GM23248 (cell line): ENCODE measurements at places on chromosomes 6 and 20.

DNA sequence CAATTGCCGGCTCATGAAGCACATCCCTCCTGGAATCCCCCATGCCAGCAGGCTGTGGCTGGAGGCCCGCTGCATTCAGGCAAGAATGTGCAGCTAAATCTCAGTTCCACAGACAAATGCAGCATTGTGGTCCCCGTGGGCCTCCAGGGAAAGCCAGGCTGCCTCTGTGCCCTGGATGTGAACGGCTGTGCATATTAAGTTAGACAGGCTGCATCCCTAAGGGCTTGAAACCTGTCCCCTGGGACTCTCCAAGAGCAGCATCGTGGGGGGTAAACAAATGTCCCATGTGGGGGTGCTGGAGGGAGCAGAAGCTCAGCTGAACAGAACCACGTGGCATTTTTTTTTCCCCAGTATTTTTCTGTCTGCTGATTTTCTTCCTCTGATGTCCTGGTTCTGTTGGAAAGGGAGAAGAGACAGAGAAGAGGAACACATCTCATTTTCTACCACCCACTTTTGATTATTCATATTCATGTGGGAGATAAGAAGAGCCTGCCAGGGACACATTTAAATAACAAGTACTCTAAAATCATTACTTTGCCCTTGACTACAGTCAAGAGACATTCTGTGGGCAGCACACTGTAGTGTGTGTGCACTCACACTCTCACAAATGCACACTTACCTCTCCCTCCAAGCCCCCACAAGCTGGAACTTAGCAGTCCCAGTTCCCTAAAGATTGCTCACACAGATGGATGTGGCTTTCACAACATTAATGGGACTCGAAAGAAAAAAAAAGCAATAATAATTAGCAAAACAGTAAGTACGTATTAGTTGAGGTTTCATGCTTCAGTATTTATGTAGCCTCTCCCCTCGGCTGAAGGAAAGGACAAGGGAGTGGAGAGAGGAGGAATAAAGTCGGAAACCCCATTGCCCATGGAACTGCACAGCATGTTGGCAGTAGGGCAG, 16.9 kb downstream of the GFOD1 start:
- DNase-seq = no peak

- DNase-seq = no peak
Measured at GRCh38 chr6:110561008-110561396, 84.6 kb upstream of the SLC22A16 start.

DNA sequence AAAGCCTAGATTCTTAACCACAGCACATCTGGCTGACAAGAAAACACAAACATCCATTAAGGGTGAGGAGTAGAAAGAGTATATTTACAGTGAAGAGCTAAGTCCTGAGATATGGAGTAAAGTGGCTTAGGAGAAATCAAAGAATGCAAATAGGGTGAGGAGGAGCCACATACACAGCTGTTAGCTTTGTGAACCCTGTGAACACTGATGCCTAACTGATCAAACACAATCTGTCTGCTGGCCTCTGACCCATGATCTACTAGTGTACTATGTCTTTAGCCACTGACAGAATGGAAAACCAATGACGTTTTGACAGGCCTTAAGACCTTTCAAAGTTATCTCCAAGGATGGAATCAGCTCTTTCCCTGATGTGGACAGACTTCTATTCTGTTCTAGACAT, 75.2 kb downstream of the ZHX3 start:
- DNase-seq = no peak

DNA sequence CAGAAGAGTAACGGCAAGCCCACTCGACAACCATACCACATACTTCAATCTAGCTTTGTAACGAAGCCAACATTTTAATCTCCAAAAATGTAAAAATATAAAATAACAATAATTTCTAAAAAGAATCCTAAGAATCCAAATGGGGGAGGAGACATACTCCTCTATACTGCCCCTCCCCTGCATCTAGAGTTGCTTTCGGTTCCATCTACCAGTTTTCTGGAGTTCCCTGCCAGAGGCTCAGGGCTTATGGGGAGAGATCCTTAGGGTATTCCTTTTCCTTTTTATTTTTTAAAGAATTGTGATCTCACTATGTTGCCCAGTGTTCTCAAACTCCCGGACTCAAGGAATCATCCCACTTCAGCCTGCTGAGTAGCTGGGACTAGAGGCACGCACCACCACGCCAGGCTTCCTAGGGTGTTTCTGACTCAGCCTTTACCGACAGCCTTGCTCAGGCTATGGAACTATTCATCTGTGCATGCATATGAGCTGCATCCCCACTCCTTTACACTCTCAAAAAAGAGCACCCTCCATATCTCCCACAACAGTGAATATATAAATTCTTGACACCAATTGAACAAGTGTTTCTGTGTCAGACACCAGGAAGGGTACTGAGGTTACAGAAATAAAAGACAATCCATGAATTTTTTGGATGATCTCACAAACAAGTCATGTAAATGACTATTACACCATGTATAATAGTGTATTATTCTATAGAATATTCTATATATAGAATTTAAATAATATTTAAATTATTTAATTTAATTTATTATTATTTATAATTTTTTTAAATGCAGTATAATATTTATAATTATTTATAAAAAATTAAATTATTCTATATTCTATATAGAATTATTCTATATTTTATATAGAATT, 40.7 kb upstream of the UBR2 start:
- DNase-seq = peak; percentile 51

GRCh38 chr20:45359406-45360148, 3.4 kb upstream of the SYS1 start:
- peak; percentile 23 for DNase-seq

DNA sequence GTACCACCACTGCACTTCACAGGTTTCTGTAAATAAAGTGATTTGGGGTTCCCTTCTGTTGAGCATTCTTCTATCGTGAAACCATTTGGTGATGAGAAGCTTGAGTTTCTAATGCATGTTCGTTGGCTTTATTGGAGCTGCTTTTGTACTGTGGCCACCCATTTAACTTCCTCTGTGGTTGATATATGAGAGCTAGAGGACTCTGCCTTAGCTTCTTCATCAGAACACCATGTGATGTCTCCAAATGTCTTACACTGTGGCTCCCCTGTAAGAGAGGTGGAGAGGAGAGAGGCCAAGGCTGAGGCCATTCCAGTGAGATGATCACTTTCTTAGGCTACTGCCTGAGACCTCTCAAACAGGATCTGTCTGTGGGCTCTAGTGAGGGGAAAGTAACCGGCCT, 114.5 kb downstream of the SLC16A10 start:
- DNase-seq = no peak

- DNase-seq = peak; percentile 85
Measured at GRCh38 chr20:8116067-8116811, 15.8 kb upstream of the PLCB1 start.

DNA sequence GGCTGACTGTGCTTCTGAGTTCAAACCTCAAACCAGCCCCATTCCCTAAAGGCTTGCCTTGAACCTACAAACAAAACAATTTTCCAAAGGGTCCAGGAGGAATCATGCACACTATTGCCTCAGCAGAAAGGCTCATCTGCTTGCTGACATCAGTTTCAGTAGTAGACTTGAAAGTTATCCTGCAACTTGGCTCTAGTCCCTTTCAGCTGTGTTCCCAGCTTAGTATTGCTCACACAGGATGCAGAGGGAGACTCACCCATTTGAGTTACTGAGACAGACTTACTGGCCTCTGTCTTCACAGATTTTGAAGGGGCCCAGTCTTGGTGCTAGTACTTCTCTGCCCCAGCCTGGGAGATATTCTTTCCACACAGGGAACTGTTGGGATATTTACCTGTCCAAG, 38.5 kb upstream of the TFB1M start:
- DNase-seq = peak; percentile 91

- no peak for DNase-seq
Measured at GRCh38 chr20:37469531-37469930, 51.5 kb upstream of the NNAT start.

DNA sequence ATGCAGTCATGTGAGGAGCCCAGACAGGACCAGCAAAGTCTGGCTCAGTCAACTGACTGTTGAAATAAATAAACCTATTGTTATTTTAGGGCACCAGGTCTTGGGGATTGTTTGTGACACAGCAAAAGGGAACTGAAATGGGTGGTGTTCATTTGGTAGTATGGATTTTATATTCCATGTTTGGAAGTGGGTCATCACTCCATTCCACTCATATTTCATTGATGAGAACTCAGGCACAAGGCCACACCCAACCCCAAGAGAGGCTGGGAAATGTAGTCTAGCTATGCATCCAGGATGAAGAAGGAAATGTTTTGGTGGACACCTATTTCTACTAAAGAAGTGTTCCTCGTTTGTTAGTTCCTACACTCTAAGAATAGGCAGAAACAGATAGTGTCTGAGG, 64.9 kb upstream of the BTBD3 start:
- DNase-seq = peak; percentile 44

DNA sequence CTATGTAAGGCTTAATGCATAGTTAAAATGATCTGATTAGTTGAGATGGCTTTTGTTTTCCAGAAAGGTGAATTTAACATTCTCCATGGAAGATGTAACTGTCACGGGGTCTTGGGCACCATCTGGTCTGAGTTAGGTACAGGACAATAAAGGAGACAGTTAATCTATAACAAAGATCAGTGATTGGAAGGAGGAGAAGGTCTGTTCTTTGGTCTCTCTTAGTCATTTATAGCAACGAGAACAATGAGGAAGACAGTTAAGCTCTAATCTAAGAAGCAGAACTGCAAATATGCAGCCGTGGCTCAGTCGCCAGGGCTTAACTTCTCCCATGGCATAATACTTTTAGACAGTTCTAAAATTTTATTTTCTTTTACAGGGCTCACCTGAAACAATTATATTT, 405.5 kb upstream of the SULF2 start:
- no peak for DNase-seq

DNA sequence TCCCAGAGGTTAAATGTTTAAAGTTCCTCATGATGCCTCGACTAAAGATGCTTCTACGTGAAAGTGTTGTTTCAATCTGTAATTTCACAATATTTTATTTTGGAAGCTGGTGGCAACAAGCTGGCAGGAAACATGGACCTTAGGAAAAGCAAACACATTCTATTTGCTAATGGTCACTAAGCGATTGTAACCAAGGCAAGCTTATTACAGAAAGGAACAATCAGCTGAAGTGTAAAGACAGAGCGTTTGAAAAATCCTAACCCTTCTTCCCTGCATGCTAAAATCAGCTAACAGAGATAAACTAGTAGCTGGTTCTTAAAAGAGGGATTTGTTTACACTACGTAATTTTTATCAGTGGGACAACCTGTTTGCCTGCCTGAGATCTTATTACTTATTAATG, 50.0 kb downstream of the IL20RA start:
- DNase-seq = no peak

GRCh38 chr6:39075010-39075686, 26.6 kb downstream of the GLP1R start:
- DNase-seq = no peak

- peak; percentile 51 for DNase-seq
Measured at GRCh38 chr20:1463971-1464570, 2.6 kb downstream of the NSFL1C start.

- DNase-seq = no peak
Measured at GRCh38 chr6:7142228-7142801, 34.6 kb downstream of the RREB1 start.

DNA sequence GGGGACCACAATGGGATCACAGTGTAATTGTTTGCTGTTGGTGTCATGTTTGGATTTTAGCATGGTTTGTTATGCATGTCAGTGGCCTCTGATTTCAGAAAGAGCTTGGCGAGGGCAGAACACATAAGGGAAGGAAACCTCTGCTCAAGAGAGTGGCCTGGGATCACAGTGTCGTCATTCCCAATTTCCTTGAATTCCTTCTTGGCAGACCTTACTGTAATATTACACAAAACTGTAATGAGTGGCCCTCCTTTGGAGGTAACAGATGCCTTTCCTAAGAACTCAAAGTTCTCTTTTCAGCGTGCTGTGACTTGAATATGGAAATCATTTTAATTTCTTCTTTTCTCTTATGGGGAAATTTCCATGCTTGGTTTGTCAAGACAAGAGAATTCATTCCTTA, 46.9 kb downstream of the JAG1 start:
- DNase-seq = no peak

DNA sequence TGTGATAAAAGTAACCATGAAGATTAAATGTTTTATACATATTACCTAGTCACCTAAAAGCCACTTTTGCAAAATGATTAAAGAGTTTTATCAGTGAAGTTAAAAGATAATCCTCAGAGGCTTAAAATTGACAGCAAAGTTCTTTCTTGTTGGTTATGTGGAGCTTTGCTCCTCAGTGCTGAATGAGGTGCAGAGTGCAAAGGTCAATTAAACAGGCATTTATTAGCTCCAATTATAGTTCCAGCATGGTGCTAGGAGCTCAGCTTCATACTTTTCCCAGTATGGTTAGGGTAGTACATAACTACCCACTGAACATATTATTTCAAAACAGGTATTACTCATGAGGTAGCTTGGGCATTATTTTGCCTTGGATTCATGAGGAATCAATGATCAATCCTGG, 414.0 kb upstream of the RUNX2 start:
- DNase-seq = no peak

- peak; percentile 82 for DNase-seq
Measured at GRCh38 chr6:125314009-125314581, 12.3 kb upstream of the HDDC2 start.

DNA sequence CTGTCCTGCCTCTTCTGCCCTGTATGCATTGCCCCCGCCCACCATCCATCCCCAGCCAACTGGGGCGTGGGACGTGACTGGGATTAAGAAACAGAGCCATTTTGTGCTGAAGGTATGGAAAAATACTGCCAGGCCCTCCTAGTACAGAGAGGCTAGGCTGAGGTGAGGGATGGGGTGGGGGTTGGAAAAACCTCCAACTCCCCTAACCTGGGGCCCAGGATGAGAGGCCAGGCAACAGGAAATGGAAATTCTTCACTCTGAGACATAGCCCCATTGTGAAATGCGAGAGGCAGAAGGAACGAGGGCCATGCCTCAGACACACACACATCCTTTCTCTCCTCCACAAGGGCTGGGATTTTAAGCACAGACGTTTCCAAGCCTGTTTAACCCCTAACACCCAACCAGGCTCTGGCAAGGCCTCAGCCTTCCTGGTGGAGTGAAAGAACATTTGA, 19.9 kb downstream of the KCNK5 start:
- no peak for DNase-seq

DNA sequence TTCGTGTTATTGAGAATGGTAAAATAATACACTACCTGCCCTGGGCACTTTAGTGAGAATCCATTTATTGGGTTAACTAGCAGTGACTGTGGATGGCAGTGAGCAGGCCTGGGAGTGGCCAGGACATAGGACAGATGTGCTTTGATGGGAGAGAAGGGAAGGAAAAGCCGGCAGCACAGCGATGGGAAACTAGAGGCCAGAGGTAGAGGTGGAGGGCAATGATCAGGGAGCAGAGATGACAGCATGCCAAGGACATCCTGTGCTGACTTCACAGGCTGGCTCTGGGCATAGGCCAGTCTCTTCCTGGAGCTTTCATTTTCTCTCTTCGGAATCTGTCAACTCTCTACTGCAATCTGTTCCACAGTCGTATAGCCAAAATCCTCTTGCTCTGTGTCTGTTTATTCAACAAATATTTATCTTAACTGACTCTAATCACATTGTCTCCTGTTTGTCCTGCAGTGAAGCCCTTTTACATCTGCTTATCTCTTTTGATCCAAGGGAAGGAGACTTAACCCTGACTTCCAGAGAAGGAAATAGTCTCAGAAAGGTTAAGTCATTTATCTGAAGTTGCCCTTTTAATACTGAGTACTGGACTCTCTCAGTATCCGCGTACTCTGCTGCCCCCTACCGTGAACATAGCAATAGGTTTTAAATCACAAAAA, 18.4 kb upstream of the MMP24 start:
- DNase-seq = peak; percentile 81

- DNase-seq = no peak
Measured at GRCh38 chr20:2295886-2296515, at the start of gene TGM3. Gene TGM3, plus strand, starts transcription at chr20:2296001. Its CDS starts 63 bp downstream, at chr20:2296064.
